Fibroblast of skin of scalp (primary cell): ENCODE measurements at places on chromosomes 13 and 19.

DNA sequence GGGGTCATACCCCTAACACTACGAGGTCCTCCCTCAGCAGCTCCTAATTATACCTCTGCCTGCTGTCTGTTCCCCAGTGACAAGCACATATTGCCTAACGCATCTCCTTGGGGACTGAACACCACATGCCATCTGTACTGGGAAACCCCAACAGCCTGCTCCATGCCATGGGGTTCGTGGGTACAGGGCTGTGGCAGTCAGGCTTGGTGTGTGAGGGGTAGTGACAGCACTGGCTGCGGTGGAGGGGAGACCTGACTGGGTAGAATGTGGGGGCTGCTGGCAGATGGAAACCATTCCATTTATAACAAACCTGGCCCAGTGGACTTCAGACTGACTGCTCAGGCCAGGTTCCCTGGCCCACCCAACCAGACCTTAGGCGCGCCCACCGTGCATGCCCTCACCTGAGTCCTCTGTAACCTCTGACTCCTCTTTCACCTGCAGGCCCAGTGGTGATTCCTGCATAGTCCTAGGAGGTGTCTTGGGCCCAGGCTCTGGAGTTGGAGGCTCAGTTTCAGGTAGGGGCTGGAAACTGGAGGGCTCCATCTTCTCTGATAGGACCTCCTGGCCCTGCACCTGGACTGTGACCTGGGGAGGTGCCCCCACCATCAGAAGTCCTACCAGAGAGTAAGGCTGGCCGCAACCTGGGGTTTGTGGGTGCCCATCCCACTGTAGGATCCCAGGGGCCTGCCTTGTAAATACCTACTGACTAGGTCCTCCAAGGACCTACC, 3.0 kb downstream of the MZF1 start:
- no peak for DNase-seq

GRCh38 chr13:39821977-39822376, 166.5 kb downstream of the COG6 start:
- no peak for DNase-seq

DNA sequence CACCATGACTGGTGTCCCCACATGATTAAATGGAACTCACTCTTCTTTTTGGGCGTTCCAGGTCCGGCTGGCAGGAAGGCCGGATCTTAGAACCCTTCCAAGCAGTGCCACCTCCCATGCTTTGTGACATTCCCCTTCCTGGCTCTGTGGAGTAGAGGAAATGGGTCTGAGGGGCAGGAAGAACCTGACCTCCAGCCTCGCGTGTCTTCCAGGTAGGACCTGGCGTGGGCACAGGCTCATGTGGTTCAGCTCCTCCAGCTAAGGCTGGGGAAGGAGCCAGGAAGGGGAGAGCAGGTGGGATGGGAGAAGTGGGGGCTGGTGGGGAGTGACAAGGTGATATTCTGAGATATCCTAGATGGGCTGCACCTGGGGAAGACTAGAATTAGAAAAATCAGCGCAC, 2.1 kb downstream of the TMEM255B start:
- DNase-seq: no peak

DNA sequence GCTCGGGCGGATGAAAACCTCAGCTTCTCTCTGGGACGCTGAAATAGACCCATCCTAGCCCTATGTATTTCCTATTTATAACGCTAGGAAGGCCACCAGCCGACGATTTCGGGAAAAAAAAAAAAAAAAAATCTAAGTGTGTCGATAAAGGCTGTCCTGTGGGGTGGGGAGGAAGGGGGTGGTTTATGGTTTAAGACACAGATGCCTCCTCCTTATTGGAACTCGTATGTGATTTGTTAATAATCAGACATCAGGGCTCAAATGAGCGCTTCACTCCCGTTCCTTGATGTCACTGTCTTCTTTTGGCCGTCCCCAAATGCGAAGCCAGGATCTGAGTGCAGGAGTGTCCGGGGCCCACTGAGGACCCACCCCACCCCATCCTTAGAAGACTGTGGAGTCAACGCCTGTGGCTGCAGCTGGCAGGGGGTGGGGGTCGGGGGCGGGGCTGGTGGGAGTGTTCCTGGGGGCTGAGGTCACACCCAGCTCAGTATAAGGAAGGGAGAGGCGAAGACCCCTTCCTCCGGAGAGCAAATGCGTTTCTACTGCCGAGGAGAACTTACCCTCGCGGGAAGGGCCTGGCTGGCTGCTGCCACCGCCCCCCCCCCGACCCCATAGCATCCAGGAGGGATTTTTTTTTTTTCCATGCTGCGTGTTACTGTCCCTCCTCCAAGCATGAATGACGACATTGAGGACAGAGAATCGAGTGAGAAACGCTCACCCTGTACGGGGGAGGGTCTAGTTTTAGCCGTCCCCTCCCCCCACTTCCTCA, 971 bp downstream of the ATCAY start:
- no peak for DNase-seq

DNA sequence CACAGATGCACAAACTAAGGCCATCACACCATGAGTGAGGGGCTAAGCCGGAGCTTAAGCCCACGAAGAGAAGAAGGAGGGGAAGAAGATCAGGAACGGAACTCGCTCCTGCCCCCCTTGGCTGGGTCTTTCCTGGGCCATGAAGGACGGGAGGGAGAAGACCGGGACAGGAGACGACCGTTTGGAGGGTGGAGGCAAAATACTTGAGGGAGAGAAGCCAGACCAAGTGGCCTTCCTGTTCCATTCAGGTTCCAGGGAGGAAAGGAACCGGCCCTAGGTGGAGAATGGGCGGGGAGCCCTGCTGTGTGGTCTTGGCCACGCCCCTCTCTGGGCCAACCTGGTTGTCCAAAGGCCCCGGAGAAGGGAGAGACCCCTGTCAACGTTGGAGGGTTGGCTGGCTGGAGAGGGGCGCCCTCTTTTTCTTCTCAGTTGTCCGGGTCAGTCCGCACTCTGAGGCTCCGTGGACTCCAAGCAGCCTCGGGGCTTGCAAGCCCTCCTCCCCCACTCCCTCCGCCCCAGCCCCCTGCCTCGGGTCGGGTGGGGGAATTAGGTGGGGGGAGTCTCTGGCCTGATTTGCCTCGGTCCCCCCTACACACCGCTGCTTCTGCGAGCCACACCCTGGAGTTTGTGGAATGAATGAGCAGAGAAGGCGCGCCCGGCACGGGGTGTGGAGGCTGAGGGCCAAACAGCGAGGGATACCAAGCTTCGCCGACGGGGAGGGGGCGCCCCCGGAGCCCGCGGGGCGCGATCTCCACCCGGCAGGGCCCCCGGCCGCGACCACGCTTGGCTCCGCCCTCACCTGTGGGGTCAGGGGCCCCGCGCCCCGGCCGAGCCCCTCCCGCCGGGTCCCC, 757 bp downstream of the FBN3 start:
- DNase-seq: no peak

DNA sequence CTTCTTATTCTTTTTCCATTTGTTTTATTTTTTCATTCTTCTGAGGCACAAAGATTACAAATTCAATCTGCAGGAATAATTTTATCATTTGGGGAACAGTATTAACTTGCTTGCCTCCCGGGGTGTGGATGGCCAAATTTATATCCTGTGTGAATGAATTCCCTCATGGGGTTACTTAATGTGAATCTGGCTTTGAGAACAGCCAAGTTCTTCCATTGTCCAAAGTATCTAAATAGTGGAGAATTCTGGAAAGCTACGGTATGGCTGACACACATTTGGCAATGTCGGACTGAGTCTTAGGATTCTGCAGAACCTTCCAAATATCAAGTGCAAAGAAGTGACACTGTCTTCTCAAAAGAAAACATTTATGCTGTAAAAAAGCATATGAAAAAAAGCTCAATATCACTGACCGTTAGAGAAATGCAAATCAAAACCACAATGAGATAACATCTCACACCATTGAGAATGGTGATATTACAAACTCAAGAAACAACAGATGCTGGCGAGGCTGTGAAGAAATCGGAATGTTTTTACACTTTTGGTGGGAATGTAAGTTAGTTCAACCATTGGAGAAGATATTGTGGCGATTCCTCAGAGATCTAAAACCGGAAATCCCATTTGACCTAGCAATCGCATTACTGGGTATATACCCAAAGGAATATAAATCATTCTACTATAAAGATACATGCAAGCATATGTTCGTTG, 620.2 kb downstream of the EFNB2 start:
- no peak for DNase-seq

- peak; percentile 31 for DNase-seq
Observed at GRCh38 chr19:53076984-53077383, 26.2 kb downstream of the ZNF160 start.

- peak; percentile 66 for DNase-seq
Observed at GRCh38 chr19:6060600-6061375, 49.5 kb downstream of the RFX2 start.

- DNase-seq: peak; percentile 60
Observed at GRCh38 chr19:18297308-18297707, 15.9 kb upstream of the JUND start.

DNA sequence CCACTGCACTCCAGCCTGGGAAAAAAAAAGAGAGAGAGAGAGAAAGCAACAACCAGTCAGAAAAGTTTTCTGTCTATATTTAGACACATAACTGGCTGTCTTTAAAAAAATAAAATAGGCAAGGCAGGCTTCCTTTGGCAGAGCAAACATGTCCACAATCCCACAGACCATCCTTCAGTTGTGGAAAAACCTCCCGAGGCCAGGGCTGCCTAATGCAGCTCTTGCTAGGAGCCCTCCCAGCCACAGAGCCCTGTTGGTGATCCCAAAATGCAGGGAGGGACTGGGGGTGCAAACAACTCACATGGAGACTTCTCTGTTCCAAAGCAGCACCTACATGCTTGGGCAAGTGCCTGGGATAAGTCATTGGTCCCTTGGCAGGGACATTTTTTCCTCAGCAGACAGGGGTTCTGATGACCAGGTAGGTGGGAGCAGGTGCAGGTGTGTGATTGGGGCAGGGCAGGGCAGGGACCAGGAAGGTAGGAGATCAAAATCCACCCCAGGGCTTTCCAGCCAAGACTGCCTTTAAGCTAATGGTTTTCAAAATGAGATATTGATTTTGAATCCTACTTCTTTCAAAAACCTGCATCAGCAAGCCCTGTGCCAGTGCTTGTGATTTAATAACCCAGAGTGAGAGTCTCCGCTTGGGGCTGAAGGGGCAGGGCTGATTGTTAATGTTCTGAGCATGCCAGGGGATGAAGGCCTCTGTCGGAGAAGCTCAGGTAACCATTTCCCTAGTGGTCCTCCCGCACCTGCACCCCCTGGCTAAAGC, 178.5 kb downstream of the USP12 start:
- no peak for DNase-seq

DNA sequence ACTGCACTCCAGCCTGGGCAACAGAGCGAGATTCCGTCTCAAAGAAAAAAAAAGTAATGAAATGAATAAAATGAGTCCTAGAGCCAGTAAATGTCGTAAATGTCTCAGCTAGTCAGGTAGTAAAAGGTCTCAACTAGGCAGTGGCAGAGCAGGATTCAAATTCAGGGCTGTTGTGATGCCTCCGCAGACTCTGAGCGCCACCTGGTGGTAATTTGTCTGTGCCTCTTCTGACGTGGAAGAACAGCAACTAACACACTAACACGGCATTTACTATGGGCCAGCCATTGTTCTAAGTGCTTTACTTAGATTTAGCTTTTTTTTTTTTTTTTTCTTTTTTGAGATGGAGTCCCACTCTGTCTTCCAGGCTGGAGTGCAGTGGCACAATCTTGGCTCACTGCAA, 30.2 kb downstream of the CYP2F1 start:
- DNase-seq: peak; percentile 75

DNA sequence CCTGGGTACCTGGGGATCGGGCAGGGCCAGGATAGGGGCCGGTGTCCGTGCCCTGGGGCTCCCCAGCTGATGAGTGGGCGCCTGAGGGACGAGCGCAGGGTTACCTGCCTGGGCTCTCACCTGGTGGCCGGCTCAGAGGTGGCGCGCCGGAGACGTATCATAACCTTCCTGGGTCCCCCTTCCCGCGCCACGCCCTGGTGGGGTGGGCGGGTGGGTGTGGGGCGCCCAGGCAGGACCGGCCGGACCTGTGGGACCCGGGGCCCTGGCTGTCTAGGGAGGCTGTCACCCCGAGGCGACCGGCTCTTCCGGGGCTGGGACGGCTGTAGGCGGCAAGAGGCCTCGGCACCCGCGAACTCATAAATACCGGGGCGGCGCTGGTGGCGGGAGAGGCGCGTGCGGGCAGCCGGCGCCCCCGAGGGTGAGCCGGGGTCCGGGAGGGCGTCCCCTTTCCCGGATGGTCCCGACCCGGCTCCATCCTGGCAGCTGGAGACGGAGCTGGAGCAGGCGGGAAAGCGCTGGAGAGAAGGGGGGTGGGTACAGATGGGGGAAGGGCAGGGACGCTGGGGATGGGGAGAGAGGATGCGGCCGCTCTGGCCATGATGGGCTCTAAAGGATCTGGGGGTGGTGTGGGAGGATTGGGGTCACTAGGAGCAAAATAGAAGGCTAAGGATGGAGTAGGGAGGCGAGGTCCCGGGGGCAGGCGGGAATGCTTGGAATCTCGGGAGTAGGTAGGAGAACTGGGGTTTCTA, at the start of gene ACP7:
ACP7 (plus strand) TSS at position 386 of the 749 bp plus-strand sequence. CDS start 902 bp downstream, outside the sequence.
- DNase-seq: no peak

- DNase-seq: peak; percentile 7
Observed at GRCh38 chr19:50328224-50328872, 829 bp downstream of the KCNC3 start.

DNA sequence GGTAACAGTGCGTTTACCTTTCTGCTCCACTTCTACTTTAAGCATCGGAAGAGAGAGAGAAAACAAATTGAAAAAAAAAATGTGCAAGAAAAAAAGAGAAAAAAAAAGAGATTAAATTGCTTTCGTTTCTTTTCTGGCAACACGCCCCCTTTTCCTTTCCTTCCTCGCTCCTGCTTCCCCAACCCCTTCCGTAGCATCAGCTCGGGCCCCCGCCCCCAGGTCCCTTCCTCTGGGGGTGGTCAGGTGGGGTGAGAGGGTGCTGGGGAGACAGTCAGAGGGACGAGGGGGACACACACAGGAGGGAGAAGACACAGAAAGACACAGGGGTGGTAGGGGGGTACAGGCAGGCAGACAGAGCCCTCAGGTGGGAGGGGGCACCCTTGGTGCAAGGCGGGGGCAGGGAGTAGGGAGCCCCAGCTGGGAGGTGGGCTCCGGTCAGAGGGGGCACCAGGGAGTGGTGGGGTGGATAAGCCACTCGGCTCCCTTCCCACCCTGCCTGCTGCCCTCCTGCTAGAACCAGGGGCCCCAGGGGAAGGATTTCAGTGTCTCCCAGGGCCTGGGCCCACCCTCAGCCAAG, 30.7 kb upstream of the ASF1B start:
- DNase-seq: no peak

GRCh38 chr13:96294930-96295881, 205.3 kb downstream of the HS6ST3 start:
- no peak for DNase-seq

DNA sequence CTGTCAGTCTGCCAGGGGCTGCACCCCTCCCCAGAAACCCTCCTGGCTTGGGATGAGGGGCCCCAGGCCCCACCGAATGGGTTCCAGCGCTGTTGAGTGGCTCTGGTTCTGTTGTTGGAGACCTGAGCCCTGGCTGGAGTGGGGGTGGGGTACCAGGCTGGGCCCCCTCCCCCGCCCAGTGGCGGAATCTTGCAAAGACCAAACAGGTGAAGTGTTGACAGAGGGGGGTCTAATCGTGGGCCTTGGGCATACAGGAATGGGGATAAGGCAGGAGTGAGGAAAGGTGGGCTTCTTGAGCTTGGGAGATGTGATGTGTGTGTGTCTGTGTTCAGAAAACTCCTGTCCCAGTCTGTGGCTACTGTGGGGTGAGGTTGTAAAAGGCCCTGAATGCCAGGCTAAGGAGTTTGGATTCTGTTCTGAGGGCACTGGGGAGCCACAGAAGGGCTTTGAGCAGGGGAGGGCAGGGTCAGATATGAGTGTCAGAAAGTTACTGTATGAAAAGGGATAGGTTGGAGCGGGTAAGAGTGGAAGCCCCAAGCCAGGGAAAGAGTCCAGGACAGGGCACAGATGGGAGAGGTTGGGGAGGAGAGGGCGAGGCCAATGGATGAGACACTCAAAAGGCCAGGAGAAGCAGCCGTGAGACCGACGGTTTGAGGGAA, at the start of gene HIPK4:
HIPK4 (minus strand) TSS at position 98 of the 659 bp plus-strand sequence. CDS start 279 bp downstream, outside the sequence.
- no peak for DNase-seq

GRCh38 chr19:37987356-37988332, 80.6 kb downstream of the SIPA1L3 start:
- no peak for DNase-seq
